ENCODE measurements at places on chromosomes 7 and 10.

GRCh38 chr7:121510302-121510701 is 114.2 kb upstream of the FAM3C start:
- no peak for DNase-seq

- DNase-seq: no peak
Measured at GRCh38 chr10:118832241-118832651, 77.5 kb upstream of the CACUL1 start.

DNA sequence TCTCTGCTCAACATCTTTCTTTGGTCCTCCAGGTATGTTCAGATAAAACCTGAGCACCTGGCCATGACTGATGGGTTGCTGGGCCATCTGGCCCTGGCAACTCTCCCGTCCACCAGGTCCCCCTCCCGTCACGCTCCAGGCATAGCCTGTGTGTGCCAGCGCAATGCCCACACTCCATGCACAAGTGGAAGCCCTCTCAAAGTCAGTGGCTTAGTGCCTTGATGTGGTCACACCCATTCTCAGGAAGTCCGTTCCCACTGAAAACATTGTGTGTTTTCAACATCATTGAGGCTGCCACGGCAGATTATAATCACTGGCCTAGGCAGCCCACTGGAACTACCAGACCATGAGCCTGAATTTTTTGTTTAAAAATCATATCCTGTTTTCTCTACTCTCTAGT is 170.6 kb upstream of the LANCL2 start:
- DNase-seq: no peak

- no peak for DNase-seq
Measured at GRCh38 chr10:99921948-99922347, 87.8 kb downstream of the DNMBP start.

GRCh38 chr10:28970231-28970630 is 292.9 kb downstream of the BAMBI start:
- no peak for DNase-seq

All from NCI-H1417 (cell line).